ENCODE measurements at places on chromosomes 7 and 10.

- DNase-seq, result no peak
These were observed 212.2 kb downstream of the BMPER start for GRCh38 chr7:34117573-34117972.

DNA sequence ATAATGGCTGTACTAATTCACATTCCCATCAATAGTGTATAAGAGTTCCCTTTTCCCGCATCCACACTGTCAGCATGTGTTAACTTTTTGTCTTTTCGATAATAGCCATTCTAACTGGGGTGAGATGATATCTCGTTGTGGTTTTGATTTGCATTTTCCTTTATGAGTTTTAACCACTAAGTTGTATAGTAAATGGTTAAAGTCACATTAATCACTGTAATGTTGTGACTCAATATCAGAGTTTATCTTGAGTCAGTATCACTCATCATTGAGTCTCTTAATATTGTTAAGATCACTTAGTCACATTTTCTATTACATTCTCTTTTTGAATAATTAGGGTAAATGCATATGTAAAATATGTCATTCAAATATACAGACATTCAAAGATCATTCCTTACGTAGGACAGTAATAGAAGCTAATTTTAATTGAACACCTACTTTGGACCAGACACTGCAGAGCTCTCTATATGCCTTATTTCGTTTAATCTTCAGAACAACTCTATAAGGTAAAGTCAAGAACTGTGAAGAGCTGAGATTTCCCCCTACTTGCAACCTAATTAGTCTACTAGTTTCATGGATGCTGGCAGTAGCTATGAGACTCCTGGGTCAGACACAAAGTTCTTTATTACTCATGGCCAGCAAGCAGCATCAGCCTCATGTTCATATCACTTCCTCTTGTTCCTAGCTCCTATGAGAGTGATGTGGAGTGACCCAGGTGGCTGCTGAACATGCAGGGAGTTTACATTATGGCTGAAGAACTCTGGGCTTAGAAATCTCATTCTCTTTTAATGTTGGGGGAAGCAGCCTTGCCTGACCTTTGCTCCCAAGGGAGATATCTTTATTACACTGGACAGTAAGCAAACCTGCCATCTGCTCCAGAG is 30.5 kb downstream of the CREB5 start:
- DNase-seq, result no peak

GRCh38 chr7:134584290-134584689 is 35.4 kb downstream of the AKR1B15 start:
- no peak for DNase-seq

- no peak for DNase-seq
These were observed 94.9 kb upstream of the IKZF1 start for GRCh38 chr7:50209461-50210135.

GRCh38 chr10:91220954-91221675 is 652 bp downstream of the PCGF5 start:
- DNase-seq, result peak; percentile 12

DNA sequence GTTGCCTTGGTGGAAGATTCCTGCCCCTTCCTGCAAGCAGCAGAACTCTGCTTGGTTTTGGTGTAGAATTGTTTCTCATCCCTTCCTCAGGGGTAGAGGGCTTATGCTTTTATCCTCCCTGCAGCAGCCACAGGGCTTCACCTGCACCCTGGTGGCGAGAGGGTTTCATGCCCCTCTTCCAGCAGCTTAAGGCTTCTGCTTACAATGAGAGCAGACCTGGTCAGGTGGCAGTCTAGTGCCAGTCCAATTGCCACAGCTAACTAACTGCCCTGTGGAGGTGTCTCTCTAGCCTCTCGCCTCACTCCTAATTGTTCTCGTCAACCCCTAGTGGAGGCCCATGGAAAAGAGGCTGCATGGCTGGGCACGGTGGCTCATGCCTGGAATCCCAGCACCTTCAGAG is 19.3 kb downstream of the ACBD7 start:
- no peak for DNase-seq
